ENCODE measurements at places on chromosomes 6 and 20.

DNA sequence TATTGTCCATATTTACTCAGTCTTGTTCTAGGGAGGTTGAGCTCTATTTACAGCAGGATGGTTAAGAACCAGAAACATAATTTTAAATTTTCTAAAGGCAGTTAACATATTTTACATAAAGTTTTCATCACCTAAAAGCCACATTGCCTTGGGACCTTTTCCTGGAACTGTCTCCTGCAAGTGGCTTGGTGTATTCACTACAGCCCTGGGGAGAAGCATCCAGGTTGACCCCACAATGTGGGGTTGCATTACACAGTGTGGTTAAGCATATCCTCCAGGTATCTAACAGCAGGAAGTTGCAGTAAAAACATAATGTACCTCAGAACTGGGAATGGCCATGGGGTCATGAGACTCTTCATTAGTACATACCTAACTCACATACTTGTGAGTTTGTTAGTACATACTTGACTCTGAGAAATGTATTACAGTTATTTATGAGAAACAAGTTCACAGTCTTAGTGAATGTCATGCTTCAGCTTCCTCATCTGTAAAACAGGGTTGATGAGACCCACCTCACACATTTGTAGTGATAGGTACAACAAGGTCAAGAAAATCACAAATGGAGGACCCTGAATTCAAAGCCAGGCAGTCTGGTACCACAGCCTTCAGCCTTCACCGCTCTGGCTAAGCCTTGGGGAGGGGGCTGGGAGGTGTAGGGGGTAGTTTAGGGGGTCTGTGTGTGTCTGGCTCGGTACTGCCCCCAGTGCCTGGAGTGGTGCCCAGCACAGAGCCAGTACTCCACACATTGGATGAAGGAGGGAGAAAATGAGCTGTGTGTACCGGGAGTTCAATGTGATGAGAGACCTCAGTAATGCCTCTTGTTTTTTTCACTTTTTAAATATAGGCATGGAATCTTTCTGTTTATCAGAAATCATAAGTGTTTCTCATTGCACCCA is 52.9 kb downstream of the KAT14 start:
- no peak for DNase-seq

DNA sequence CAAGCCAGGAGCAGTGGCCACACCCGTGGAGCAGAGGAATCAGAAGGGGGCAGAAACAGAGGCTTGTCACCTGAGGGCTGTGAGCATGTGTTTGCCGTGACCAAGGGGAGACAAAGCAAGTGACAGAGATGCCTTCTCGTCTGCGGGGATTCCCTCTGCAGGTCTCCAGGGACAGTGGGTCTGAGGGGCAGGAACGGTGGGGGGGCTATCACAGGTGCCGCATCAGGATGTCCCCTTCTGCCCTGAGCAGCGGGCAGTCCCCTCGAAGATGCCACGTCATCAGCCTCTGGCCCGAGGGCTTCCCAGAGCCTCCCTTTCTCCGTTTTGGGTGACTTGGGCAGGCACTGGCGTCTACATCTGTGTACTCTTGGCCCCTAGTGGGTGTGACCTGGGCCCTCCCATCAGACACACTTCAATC is 338.7 kb downstream of the PREX1 start:
- no peak for DNase-seq

DNA sequence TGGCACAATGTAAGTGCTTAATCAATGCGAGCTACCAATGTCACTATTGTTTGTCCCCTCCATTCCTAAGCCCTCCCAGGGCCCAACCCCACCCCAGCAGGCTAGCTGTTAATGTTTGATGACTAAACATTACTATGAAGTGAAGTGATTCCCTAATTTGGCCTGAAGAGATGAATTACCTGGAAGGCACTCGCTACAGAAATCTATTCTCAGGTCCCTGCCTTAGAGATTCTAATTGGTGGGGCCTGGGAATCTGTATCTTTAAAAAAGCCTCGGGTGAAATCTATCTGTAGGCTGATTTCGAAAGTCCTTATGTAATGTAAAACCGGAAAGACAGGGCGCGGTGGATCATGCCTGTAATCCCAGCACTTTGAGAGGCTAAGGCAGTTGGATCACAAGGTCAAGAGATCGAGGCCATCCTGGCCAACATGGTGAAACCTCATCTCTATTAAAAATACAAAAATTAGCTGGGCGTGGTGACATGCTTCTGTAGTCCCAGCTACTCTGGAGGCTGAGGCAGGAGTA is 16.9 kb upstream of the SNAI1 start:
- DNase-seq, result no peak

DNA sequence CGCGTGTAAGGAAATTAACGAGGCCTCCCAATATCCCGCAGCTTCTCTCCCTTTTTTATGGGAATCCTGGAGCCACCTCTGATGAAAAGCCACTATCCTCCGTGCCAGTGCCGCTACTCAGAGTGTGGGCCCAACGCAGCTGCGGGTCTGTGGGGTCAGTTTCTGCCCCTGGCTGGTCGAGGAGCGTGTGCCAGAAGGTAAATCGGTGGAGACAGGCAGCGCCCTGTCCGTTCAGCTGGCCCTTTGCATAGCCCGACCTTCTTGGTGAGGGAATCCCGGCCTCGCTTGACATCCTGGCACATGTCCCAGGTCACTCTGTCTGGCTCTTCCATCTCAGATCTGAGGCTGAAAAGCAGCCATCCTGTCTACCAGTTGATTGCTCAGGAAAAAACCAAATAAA is 4.6 kb downstream of the THBS2 start:
- no peak for DNase-seq

DNA sequence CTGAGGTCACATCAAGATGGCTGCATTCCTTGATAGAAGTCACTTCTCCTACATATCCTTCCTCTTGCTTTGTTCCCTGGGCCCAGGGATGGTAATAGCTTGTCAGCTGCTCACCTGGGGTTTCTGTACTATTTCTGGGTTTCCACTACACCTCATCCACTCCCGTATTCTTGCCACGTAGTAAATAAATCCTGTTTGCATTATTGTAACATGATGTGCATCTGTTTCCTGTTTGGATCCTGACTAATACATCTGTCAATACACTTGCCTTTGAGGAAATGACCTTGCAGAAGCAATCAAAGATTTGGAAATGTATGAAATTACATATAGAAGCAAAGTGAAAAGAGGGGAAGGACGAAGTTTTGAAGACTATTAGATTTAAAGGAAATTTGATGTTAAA is 619.0 kb downstream of the PHF3 start:
- DNase-seq, result no peak

DNA sequence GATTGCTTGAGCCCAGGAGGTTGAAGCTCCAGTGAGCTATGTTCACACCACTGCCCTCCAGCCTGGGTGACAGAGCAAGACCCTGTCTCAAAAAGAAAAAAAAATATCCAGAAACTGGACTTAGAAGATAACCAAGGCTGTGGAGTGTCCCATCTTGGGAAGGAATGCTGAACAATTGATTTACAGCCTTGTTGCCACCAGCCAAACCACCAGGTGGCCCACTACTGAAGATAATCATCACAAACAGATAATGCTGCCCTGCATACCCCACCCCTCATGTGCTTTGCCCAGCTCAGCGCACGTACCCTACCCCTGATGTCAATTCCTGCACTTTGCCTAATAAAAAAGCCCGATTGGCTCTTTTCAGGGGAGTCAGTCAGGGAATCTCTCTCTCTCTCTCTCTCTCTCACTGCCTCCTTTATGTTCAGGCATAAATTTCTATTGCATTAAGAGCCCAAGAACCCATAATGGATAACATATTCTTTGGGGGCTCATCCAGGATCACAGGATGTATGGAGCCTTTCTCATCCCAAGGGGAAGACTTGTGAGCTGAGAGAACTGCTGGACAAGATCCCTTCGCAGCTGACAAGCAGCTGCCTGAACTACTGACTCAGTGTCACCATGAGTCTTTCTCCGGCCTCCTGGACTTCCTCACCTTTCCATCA is 166.4 kb downstream of the CD24 start:
- DNase-seq, result no peak

DNA sequence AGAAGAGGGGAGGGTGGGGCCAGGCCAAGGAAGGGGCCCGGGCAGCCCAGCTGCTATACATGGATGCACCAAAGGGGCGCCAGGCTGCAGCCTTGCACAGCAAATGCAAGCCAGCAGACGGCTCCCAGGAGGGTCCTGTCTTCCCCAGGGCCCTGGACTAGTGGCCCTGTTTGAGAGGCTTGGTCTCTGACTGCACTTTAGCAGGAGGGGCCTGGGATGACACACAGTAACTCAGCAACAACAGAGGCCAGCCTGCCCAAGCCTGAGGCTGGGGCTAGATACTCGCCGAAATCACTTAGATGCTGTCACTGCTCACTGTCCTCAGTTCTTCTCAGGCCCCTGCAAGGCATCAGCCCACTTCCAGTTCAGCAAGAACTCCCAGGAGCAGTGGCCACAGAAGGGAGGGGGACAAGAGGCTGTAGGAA is 73.5 kb downstream of the TRAM2 start:
- no peak for DNase-seq

- no peak for DNase-seq
Observed at GRCh38 chr6:115728171-115728570, 332.5 kb downstream of the FRK start.

GRCh38 chr6:168565112-168565511 is 124.1 kb downstream of the SMOC2 start:
- no peak for DNase-seq

- no peak for DNase-seq
Observed at GRCh38 chr6:159252955-159253508, 83.8 kb downstream of the FNDC1 start.

DNA sequence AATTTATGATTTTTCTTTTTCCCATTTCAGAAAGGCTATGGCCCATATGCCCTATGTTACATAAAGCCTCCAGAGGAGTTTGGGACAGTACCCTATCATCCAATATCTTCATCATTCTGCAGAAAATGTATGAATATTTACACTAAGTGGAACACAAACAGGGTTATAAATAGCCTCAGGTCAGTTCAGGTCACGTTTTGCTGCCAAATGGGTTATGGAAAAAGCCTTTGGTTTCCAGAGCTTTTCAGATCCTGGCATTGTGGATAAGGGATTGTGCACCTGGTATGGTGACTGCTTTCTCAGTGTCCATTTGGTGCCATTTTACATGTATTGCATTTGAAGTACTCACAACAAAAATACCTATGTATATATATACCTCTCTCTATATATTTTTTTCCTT is 29.4 kb downstream of the UTRN start:
- DNase-seq, result no peak

DNA sequence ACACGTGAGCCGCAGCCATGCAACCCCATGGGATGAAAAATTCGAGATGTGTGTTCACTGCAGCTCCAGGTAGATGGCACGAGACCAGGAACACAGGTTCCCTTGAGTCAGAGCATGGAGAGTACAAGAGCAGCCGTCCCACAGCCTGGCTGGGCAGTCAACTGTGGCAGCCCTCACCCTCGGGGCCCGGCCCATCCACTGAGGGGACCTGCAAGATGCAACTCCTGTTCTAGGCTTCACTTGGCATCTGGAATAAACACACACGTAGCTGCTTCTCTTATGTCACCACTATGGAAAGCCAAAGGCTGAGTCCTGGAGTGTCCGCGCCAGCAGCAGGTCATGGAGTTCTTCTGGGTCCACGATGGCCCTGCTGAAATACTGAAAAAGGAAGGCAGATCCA is 77.0 kb downstream of the WDR27 start:
- no peak for DNase-seq

GRCh38 chr6:26097268-26097875 is 10.1 kb downstream of the HFE start:
- peak; percentile 39 for DNase-seq

DNA sequence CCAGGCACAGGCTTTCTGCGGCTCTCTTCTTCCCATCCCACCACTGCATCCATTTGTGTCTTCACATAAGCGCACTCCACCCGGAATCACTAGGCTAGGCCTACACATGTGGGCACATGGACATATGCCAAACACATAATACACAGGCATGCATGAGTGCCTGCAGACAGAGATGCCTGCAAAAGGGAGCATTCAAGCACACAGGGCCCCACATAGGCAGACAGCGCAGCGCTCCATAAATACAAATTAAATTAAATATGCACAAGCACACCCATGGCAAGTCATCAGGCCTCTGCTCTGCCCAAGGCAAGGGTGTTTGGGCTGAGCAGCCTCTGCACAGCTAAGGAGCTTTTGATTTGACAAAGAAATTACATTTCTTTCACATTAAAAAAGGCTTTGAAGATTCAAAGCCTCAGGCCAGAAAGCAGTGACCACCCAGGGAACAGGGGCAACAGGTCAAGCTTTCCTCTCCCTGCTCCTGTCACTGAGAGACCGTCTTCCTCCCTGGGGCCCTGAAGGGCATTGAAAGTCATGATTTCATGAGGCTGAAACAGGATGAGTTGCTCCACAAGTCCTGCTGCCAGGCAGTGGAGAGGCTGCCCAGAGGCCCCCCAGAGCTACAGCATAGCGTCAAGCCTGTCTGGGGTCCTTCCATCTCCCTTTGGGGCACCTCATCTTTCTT is 134.2 kb upstream of the LRFN2 start:
- DNase-seq, result no peak

DNA sequence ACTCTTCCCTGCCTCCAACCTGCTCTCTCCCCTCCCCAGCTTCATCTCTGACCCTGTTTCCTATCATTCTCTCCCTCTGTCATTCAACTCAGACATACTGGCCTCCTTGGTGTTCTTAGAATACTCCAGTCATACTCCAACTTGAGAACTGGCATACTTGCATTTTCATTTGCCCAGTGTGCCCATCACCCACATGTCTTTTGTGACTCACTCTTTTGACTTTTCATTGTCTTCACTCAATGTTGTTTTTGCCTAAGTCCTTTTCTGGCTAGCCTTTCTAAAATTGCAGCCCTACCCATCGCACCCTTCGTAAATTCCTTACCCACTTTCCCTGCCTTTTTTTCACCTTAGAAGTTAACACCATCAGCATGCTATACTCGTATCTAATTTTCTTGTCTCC is 77.0 kb upstream of the CD2AP start:
- DNase-seq, result no peak

DNA sequence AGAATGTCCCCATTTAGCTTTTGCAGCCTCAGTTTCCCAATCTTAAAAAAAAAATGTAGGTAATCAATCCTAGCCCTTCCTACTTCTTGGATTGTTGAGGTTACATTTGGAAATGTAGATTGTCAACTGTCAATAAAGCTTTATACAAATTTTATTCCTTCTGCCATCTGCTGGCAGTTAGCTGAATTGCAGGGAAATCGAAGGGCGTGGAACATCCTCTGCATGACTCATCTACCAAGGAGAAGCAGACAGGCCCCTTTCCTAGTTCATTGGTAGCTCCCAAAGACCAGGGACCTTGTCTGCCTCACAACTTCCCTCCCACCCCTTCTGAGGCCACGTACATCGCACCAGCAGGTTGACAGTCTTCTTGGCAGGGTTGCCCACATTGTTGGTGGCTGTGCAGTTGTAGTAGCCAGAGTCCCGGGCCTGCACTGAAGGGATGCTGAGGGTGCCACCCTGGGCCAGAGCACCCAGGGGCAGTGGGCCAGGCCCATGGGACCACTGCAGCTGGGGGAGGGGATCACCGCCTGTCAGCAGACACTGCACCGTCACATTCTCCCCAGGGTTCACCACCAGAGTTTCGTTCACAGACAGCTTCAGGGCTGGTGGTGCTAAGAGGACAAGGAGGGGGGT is 43.6 kb downstream of the MDGA1 start:
- no peak for DNase-seq
